HS-5 (cell line): ENCODE measurements at places on chromosomes 2 and 18.
A peak's percentile ranks its signal among the peaks of the same experiment; 100 is the strongest.

- no peak for DNase-seq
Observed at GRCh38 chr2:48483506-48483905, 46.4 kb upstream of the STON1 start.

GRCh38 chr2:157221394-157221988 lies 36.0 kb upstream of the GALNT5 start:
- no peak for DNase-seq

GRCh38 chr18:1652018-1652417 lies 747.3 kb downstream of the ADCYAP1 start:
- no peak for DNase-seq

DNA sequence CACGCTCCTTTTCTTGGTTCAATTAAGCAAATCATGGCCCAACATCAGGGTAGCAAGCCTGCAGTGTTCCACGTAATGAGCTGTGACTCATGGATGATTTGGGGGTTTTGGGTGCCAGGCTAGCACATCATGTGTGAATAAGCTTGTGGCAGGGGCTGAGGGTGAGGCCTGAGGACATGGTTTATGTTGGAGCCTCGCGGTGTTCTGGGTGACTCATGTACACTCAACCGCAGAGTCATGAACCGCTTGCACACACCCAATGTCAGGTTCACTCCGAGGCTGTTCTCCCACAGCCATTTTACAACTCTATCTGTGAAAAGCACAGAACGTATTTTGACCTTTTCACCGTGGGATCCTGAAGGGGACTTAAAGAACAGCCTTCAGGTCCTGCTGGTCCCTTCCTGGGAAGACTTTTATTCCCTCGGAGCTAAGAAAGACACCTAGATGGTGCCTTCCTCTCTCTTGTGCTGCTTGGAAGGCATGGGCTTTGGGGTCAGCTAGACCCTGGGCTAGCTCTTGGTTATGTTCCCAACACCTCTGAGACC lies 139.9 kb upstream of the ZEB2 start:
- peak; percentile 86 for DNase-seq

- DNase-seq, result peak; percentile 35
Observed at GRCh38 chr2:134912361-134912760, 6.3 kb upstream of the CCNT2 start.

- DNase-seq, result no peak
Observed at GRCh38 chr2:121670181-121670580, 20.9 kb upstream of the CLASP1 start.

DNA sequence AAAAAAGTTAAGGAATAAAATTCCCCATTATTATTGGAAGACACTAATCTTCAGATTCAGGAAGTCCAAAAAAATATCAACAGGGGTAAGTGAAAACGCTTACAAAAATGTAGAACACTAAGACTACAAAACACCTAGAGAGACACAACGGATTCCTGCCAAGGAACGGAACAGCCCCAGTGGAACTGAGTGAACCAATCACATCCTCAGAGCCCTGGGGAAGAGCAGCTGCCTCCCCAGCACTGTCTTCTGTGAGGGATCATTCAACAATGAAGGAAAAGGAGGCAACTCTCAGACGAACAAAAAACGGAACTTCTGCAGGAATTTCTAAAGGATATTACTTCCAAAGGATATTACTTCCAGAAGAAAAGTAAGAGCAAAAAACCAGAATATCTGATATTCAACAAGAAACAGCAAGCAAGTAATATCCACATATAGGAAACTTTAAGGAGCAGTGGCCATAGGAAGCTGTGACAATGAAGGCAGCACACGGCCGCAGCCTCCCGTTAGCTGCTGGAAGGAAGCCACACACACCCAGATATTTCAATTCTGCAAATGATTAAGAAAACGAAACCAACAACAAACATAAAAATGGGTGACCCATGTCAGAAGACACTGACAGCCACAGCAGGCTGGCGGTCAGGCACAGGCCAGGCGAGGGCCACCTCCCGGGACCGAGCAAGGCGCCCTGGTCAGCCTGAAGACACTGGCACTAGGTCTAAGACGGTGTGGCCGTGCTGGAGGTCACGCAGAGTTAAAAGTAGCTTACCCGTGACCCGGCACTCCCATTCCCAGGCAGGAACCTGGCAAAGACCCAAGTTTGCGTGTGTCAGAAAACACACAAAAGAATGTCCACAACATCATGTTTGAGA lies 81.8 kb downstream of the HDAC4 start:
- no peak for DNase-seq

GRCh38 chr2:234548695-234549420 lies 52.0 kb upstream of the ARL4C start:
- no peak for DNase-seq

- DNase-seq, result no peak
Observed at GRCh38 chr2:54456612-54457322, 640 bp downstream of the SPTBN1 start.

DNA sequence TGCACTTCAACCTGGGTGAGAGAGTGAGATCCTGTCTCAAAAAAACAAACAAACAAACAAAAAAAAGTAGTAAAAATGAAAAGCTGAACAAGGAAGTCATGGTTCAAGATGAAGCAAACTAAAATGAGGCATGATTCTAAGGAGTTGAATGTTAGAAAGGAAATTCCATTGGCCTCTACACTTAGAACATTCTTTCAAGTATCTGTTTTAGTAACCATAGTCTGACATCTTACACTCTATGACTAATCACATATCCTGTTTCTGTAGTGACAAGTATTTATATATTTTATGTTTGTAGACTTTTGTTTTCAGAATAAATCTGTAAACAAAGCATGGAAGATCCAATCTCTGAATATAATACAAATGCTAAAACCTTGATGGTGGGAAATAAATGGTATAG lies 164.1 kb downstream of the KIAA1328 start:
- peak; percentile 4 for DNase-seq

GRCh38 chr2:88874063-88874657 lies 182.7 kb downstream of the RPIA start:
- DNase-seq, result peak; percentile 39

DNA sequence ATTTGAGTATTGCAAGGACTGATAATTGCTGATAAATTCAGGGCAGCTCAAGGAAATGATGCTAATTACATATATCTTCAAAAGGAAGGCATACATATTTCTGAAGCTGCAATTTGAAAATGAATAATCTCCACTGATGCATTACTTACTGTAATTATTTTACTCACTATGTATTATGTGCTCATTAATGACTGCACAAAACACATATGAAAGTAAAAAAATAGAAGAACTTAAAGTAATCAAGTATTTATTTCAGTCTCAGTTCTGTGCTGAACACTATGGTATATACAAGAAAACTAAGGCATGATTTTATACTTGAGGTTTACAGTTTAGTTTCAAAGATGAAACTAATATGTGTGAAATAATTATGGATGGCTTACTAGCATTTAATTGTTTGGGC lies 9.3 kb downstream of the ACTR3 start:
- DNase-seq, result no peak

GRCh38 chr2:69641471-69641870 lies 2.1 kb downstream of the AAK1 start:
- no peak for DNase-seq
